ENCODE measurements at places on chromosomes 2 and 18.
A peak's percentile ranks its signal among the peaks of the same experiment; 100 is the strongest.

DNA sequence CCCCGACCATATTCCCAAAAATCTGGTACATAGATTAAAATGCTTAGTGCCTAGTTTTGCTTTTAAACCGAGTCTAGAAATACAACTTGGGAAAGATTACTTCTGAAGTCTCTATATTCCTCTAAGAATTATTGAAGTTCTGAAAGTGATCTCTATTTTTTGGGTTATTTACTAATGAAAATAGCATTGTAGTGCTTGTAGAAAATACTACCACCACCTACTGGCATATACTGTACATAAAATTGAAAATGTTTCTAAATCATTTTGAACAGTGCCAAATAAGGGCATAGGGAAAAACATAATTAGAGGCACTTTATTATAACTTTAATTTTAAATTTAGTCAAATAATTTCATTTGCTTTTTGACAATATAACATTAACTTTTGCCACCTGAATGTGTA lies 1399.6 kb upstream of the ZEB2 start:
- no peak for DNase-seq

GRCh38 chr18:10770264-10770663 lies 244.4 kb downstream of the NAPG start:
- DNase-seq, result no peak

DNA sequence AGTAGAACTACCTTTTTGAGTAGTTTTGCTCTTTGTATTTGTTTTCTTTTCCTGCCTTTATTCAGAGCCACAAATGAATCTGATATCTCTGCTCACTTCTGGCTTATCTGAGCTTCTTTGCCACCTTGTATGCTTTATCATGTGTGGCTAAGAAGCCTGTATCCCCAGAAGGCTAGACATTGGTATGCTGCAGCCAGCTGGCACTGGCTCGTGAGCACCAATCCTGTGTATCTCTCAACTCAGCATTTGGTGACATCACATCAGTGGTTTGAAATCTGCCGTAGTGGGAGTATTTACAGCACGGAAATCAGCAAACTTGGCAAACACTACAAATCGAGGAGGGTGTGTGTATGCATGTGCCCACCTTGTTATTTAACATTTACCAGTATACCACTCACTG lies 183.7 kb upstream of the LHCGR start:
- DNase-seq, result no peak

DNA sequence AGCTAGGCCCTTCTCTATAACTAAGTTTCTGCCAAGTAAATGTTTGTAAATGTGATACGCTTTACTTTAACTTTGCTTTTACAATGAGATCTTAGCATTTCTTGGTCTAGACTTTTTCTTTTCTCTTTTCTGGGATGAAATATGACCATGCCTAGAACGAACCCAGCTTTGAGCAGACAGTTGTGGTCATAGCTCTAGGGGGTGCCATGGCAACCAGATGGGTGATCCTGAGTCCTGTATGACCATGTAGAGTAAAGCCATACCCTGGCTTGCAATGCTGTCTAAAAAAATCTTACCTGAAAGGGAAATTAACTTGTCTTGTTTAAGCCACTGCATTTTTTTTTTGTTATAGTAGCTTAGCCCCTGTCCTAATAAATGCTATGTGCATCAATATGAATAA lies 956.3 kb downstream of the SLC4A3 start:
- no peak for DNase-seq

DNA sequence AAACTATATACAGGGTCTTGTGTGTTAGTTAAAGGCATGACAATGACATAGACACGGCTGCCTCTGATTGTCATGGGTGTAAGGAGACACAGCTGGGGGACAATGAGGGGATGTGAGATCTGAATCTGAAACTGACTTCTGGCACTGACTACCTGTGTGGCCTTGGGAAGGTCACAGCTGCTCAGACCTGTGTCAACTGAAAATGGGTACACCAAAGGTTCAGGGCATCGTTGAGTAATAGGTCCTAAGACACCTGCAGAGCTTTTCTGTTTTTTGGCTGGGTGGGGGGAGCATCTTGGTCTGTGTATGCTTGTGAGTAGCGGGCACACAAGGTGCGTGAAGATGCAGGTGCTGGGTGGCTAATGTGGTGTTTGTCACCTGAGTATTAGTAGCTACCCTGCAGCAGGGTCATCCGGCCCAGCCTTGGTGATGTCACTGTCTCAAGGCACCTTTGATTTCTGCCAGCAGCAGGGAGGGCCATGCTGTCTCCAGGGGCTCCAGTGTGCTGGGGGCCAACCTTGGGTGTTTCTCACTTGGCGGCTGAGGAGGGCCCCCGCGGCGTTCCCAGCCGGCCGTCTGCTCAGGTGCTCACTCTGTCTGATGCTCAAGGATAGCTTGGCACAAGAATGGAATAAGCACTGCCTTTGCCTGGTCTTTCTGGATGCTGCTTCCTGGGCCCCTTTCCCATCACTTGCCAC lies 53.1 kb upstream of the HS6ST1 start:
- DNase-seq, result no peak

- no peak for DNase-seq
These were observed 9.1 kb upstream of the TEX51 start for GRCh38 chr2:126889496-126890135.

DNA sequence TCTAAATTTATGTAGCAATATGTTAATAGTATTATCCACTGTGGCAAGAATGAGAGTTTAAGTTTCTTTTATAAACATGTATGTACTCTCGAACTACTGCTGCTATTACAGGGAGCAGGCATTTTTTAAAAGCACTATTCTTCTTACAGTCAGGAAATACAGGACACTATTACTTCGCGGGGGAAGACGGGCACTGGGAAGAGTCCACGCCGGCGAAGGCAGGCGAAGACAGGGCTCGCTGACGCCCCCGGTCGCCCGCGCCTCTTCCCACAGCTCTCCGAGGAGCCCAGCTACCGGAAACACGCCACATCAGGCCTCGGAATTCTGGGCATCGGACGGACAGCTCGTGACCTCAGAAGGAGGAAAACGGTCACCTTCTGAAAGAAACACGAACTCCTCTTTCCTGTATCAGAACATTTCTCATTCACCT lies 90.2 kb downstream of the FAM161A start:
- peak; percentile 90 for DNase-seq

DNA sequence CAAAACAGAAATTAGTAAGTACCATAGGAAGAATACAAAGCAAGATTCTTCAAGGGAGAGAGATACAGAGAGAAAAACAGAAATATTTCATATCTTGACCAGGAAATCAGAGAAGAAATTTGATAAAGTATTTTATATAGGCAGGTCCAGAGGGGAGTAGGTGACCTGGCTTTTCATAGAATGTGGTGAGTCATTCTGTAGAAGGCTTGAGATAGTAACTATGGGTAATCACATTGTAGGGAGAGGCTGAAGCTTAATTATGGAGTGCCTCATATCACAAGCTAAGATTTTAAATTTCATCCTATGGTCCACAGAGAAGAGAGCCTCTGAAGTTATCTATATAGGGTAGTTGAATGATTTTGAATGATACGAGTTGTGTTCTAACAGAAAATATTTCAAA lies 195.0 kb upstream of the CYRIA start:
- DNase-seq, result no peak

GRCh38 chr2:16755442-16755841 lies 89.8 kb upstream of the CYRIA start:
- DNase-seq, result no peak

- DNase-seq, result no peak
These were observed 58.5 kb upstream of the MGAT5 start for GRCh38 chr2:134195341-134195740.

Data from fibroblast of skin of back (primary cell).